ENCODE measurements at places on chromosomes 5 and 9.

GRCh38 chr9:3732077-3733038 lies 206.6 kb upstream of the RFX3 start:
- DNase-seq = peak; percentile 78

- DNase-seq = no peak
Observed at GRCh38 chr9:71941060-71941568, 29.7 kb downstream of the C9orf85 start.

- DNase-seq = peak; percentile 72
Observed at GRCh38 chr9:109101810-109102209, 17.9 kb downstream of the TMEM245 start.

DNA sequence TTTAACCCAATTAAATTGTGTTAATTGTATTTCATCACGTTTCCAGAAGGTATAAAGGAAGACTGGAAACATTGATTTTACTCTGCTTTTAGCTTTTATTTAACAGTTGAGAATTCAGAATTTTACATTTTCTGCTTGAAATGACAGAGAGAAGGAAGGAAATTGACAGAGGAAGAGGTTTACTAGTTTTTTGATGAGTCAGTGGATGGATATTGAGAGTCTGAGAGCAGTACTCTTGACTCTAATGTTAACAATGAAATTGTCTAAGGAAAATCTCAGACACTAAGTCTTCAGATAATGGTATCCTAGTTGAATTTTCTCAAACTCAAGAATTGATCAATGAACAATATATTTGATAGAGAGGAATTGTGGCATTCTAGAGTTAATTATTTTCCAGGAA lies 60.6 kb downstream of the IPO11 start:
- DNase-seq = no peak

GRCh38 chr5:143693651-143694252 lies 118.2 kb upstream of the HMHB1 start:
- DNase-seq = no peak

DNA sequence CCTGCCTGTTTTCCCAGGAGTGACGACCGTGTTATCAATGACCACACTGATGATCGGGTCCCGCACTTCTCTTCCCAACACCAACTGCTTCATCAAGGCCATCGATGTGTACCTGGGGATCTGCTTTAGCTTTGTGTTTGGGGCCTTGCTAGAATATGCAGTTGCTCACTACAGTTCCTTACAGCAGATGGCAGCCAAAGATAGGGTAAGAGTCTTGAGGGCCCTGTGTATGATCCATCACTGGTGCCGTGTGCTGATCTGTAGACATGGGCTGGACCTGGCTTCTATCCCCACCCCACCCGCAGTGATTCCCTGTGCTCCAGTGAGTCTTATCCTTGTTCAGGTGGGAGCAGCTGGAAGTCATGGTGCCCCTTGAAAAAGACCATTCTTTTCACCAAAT lies 26.0 kb downstream of the GABRP start:
- peak; percentile 19 for DNase-seq

- DNase-seq = no peak
Observed at GRCh38 chr9:137487454-137488326, 28.6 kb upstream of the NSMF start.

DNA sequence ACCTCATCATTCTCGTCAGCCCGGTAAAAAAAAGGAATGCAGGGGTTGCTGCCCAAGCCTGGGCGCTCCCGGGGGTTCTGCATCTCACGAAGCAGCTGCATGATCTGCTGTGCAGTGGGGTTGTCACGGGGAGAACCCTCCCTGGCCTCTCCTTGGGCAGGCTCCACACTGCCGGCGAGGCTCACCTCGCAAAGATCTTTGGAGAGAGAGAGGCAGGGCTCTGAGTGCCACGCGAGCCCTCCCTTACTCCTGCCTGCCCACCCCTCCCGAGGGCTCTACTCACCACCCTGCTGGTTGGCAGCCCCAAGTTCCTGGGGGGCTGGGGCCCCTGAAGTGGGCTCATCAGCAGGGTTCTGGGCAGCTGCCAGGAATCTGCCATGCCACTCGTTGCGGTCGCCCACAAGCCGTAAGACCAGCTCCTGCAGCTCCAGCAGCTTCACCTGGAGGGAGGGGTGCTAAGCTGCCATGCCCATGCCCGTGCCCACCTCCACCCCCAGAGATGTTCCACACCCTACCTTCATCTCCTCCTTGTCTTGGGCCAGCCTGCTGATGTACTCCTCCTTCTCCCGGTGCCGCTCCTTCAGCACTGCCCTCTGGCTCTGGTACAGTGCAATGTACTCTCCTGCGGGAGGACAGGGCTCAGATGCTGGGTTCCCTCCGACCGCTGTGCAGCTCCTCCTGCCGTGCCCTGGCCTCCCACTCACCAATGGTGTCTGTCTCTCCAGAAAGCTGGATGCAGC lies 18.6 kb downstream of the GOLGA2 start:
- DNase-seq = no peak

GRCh38 chr9:120161776-120162175 lies 418.2 kb downstream of the CDK5RAP2 start:
- no peak for DNase-seq

GRCh38 chr9:125142560-125143376 lies 560 bp downstream of the SCAI start:
- peak; percentile 8 for DNase-seq

DNA sequence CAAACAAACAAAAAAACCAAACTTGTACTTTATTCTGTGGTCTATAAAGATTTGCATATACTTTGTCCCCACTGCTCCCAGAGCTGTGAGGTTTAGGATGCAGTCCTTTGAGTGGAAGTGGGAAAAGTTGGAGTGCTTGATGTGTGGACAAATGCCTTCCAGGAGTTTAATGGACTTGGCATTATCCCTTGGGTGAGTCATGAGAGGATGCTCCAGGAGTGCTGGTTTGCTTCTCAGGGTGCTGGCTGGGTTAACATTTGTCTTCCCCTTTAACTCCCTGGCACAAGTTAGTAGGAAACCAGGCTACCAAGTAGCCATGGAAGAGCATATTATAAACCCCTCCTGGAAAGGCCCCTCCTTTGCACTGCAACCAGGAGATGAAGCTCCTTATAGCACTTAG lies 417.4 kb upstream of the RIOK2 start:
- no peak for DNase-seq

- DNase-seq = peak; percentile 19
Observed at GRCh38 chr9:91241909-91242308, 119.8 kb downstream of the AUH start.

DNA sequence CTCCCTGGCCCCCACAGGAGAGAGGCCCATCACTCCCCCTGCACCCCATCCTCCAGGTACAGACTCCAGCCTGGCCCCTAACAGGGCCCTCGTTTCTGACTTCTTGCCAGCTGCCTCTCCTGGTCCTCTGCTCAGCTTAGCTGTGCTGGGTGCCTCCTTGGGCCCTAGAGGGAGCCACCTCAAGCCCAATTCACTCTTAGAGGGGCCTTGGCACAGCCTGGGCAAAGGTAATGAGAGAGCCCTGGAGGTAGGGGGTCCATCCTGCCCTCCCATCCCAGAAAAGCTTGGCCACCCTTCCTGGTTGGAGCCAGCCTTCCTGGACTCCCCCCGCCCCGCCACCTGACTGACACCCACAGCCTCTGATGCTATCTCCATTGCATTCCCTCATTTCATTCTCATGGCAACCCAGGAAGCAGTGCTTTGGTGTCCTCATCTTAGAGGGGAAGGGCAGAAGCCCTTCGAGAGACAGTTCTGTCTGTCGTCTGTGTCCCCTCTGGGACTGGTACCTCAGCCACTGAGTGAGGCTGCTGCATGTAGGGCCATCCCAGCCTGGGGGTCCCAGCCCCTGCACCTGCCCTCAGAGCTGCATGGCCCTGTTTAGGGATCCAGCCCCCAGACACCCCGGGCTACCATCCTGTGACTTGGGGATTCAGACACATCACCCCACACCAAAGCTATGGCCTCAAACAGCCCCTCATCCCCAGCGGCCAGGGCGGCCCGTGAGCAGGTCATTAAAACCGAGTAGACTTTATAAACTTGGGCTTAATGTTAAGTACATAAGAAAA lies 95.5 kb downstream of the BARX1 start:
- no peak for DNase-seq

DNA sequence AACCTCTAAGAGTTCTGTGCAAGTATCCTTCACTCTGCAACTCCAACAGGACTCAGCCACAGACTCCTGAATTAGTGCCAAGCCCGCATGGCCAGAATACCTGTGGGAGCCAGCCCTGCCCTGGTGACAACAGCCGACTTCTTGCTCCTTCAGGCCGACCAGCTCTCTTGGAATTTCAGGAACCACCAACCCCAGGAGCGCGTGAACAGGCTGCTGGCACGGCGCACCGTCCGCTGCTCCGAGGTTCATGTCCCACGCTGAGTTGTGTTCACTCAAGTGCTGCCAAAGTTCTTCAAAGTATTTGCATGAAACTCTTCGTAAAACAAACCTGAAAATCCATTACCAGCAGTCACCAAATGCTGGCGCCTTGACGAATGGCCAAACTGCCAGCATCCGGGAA lies 232.8 kb downstream of the NR2F1-AS1 start:
- no peak for DNase-seq

- DNase-seq = no peak
Observed at GRCh38 chr5:157446412-157446935, 13.5 kb upstream of the NIPAL4 start.

GRCh38 chr9:114060070-114060469 lies 18.0 kb downstream of the AMBP start:
- no peak for DNase-seq

DNA sequence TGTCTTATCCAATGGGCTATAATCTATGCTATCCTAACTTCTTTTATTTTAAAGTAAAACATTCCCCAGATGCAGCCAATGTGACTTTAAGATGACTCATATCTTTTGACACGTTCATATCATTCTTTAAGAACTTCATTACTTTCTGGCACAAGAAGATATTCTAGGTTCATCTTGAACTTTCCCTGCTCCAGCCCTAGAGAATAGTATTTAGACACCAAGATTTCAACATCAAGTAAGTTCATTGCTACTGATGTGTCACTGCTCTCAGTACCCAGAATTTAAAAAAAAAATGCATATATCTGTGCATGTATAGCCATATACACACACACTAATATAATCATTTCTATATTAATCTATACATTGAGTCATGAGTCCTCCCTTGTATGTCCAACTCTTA lies 175.2 kb downstream of the SAXO1 start:
- no peak for DNase-seq

DNA sequence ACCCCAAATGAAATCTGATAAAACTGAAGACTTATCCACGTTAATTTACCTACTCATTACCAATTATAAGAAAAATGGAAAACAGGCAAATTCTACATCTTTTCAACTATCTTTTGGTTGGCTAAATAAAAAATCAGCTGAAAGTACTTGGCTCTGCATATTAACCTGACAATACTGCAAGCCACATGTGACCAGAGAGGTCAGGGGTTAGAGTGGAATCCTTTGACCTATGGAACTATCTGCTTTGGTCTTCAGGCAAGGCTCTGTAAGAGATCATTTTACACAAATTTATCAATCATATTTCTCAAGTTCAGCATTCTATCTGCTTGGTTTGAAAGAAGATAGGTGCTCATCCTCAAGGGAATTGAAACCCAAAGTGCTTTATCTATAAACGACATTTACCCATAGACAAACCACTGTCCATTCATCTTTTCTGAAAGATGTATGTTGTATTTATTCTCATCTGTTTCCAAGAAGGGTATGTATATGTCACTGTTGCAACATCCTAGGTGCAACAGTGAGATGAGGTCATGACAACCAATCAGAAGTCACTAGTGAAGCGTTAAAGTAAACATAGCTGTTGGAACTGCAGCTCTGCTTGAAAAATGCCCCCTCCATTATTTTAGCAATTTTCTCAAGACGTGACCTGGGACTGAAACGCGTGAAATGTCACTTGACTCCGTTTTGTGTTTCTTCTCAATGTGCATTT lies 144.9 kb upstream of the POU5F2 start:
- DNase-seq = no peak

DNA sequence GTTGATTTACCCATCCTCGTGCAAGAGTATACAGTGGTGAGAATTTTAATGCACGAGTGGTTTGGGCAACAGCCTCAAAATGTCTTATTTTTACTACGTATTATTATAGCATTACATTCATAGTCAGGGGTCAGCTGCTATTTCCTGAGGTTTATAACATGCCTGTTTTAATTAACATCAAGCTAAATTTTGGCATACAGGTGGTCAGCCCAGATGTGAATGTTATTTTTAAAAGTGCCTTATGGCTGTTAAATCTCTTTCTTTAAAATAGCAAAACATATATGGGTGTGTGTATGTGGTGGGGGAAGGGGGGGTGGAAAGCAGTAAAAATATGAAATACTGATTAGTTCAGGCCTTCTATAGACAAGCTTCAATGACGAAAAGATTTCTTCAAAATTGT lies 424.5 kb upstream of the CLINT1 start:
- no peak for DNase-seq

DNA sequence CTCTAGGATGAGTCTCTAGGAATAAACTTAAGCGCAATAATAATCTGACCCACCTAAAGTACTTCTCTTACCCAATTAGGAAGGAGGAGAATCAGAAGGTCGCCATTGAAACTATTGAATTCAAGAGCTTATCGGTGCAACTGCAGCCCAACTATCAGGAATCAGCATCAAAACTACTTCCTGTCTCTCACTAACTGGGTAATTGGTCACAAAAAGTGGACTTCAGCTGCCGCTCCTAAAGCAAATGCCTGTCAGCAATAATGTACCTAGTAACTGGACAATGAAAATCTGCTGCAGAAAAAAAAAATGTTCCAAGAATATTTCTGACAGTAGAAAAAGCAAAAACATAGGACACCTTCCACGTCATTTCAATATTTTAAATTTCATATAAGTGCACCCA lies 3.3 kb downstream of the OR1L8 start:
- DNase-seq = no peak

DNA sequence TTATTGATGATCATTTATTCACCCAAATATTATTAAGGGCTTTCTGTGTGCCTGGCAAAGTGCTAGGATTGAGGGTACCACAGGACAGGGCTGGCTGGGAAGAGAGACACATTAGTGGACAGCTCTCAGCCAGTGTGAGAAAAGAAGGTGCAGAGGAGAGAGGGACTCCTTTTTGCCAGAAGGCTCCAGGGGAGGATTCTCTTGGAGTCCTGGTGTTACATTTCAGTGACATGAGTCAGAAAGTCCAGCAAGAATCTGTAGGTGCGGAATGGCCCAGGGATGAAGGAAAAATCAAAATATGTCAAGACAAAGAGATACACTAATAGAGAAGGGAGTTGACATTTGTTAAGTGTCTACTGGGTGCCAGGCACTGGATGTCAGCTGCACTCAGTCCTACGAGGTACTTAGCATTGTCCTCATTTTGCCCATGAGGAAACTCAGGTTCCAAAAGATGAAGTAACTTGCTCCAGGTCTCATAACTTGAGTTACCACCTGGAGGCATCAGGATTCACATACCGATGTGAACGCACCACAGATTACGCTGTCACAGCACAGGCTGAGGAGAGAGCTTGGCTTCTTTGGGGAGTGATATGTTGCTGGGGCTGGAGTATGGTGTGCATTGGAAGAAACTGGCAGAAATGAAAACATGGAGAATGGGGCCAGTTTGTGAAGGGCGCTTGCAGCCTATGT lies 60.5 kb downstream of the RASGRF2 start:
- no peak for DNase-seq

DNA sequence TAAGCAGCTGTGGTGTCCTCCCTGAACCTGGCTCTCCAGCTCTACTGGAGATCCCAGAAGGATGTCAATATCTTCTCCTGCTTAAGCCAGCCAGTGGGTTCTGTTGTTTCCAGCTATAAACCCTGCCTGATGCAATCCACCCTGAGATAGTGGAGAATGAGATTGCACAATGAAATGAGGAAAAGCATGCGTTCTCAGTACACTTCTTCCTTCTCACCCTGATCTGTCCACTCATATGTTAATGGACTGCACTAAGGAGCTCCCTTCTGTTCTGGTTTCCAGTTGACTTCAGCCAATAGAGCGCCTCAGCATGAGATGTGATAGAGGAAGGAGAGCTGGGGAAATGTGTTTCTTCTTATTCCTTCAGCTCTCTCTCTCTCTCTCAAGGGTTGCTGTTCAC lies 40.0 kb upstream of the CDH6 start:
- no peak for DNase-seq
